CD4-positive, alpha-beta T cell treated with Interleukin-21 for 1 hour (primary cell): ENCODE measurements at places on chromosomes 16 and 17.

DNA sequence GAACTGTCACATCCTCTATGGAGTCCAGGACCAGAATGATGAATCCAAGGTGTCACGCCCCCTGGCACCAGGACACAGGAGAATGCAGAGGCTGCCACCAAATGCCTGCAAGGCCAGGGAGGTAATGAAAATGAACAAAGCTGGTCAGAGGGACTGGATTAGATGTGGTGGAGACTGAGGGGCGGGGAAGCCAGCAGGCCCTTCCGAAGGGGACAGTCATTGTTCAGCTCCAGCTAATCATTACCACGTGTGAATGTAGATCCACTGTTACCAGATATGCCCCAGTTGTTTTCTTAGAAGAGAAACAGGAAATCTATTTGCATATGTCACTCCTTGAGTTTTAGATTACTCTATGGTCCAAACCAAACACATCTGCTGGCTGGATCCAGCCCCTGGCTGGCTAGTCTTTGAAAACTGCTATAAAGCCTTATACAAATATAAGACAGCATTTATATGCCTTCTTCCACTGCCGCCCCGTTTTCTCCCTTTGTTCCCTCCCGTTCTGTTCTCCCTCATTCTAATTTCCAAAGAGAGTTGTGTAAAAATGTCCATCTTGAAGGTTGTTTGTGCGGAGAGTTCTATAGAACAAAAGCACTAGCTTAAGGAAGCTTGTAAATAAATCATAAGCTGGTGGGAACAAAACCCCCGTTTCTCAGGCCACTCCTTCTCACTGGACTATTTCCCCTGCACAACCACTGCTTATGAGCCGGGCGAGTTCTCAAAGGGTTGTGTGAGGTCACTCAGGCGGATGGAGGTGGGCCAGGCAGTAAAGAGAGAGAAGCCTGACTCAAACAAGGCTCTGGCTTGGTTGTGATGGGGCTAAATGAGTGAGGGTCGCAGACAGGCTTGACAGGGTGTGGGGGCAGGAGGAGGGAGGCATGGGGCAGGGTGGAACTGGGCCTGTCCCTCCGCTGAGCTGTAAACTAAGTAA lies 14.2 kb downstream of the CRYM start:
- no peak for DNase-seq

GRCh38 chr16:19696328-19696727 lies 21.7 kb downstream of the KNOP1 start:
- DNase-seq, result peak; percentile 84

DNA sequence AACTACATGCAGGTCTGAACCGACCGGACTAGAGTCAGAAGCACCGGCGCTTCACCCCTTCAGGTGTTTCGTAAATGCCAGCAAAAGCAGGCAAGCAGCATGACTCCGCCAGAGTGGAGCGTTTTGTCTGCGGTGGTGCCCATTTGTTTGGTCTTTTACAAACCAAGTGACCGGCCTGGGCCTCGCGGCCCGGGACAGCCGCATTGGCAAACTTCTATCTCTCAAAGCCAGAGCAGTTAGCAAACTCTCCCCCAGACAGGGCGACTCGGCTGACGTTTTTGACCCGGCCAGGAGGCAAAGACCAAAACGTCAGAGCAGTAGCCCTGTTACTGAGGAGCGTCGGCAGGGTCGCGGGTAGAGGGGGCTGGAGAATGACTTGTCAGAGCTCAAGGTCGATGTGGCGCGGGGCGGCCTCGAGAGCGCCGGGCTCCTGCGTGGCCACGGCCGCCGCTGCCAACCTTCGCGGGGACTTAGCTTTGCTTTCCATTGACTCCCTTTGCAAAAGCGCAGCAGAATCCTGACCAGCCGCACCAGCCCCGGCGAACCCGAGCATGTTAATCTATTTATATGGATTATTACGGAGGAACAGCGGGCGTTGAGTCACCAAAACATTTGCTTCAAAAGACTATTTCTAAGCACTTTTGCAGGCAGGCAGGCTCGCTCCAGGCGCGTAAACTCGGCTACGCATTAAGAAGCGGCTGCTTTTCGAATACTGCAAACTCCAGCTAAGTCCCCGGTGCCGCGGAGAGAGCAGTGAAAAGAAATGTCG lies 763 bp upstream of the SOX9 start:
- no peak for DNase-seq

DNA sequence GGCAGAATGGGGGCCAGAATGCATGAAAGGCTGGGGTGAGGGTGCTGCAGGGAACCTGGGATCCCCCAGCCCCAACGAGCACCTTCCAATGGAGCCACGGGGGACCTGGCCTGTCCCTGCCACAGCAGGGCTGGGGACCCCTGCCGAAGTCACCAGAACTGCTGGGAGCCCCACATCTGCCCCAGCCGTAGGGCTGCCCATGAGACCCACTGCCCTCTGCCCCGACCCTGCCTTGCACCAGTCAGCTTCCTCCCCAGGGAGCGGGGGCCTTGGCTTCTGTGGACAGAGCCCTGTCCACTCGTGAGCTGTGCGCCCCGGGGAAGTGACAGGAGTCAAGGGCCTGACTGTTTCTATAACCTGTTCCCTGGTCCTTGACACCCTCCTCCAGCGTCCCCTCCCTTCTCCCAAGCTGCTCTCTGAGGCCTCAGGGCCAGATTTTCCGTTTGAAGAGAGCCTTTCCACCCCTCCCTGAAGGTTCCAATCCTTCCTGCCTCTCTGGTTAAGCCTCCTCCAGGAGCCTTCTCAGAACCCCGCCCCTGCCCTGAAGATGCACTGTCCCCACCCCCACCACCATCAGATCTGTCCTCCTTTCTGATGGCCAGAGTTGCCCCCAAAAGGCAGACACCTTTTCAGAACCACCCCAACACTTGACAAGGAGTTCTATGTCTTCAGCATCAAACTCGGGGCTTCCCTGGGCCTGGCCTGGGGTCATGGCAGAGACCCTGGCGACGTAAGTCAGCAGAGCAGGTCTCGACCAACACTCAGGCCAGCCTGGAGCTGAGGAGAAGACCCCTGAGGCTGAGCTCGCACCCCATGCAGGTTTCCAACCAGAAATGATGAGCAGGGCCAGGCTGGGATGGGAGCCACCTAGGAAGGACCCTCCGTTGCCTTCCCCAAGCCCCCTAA lies 10.7 kb upstream of the PRR29 start:
- DNase-seq, result no peak

DNA sequence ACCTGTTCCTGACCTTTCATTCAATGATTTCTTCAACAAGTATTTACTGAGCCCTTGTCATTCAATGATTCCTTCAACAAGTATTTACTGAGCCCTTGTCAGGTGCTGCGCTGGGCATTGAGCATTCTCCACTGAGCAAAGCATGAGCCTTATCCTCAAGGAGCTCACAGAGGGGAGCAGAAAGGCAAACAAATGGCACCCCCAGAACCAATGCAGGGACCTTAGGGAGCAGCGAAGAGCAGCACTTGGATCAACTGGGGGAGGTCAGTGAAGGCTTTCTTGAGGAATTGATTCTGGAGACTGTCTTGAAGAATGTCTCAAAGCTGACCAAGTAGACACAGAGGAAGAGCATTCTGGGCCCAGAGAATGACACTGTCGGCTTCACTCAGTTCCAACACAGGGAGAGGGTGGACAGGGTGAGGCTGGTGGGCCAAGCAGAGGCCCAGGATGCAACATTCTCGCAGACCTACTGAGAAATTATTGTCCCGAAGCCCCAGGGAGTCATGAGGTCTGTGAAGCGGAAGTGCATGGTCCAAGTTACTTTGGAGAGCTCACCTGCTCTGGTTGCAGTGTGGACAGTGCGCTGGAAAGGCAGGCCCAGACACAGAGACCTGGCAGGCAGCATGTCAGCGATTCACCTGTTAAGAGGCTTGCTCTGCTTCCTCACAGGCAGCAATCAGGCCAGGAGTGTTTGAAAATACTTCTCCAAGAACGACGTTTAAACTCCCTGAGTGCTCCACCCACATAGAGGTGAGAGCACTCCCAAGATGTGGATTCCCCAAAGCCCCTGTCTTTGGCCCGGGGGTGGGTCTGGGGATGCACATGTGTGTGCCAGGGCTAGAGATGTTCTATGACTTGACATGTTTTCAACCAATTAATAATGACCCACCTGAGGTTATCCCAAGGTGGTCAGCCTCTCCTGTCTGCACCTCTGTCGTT lies 3.2 kb upstream of the MPO start:
- no peak for DNase-seq

DNA sequence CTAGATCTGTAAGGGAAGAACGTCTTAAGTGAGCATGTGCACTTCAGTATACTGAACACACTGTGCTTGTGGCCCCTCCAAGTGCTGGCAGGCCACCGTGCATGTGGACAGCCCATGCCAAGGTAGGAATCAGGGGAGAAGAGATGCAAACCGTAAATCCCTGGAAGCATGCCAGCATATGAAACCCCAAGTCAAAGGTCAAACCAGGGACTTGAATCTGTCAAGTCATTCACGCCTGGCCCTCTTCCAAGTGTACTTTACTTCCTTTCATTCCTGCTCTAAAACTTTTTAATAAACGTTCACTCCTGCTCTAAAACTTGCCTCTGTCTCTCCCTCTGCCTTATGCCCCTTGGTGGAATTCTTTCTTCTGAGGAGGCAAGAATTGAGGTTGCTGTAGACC lies 2.8 kb upstream of the ATXN2L start:
- DNase-seq, result no peak

- DNase-seq, result no peak
Observed at GRCh38 chr16:83348991-83349390, 458.8 kb upstream of the HSBP1 start.
